ENCODE measurements at places on chromosomes 3 and 15.

DNA sequence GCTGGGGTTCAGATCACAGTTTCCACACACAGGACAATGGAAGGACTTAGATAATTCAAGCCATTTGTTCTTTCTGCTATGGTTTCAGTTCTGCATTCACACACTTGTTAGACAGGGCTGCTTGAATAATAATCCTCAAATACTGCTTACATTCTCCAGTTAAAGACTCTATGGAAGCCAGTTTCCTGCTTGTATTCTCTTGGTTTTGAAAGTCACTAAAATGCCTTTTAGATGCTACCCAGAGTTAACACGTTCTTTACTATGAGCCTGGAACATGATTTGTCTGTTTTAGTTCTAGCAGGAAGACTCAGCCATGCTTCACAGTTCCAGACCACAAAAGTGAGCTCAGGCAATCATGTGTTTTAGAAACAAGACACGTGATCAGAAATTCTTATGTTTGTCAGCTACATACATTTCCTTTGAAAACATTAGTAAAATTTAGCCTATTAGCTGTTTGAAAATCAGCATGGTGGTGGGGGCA, 152.4 kb downstream of the LEKR1 start:
- no peak for DNase-seq

DNA sequence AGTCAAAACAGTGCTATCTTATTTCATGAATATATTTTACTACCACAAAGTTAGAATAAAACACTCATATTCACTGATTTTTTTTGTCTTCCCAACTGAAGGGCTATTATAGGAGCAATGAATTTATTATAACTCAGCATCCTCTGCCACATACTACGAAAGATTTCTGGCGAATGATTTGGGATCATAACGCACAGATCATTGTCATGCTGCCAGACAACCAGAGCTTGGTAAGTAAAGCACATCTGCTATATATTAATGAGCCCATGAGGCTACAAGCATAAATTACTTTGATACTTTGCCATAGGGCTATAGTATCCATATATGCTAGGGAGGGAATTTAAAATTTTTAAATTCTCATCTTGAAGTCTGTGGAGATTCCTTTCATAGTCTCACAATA, 95.9 kb downstream of the FEZF2 start:
- no peak for DNase-seq

- DNase-seq: no peak
Observed at GRCh38 chr15:101058735-101059134, 139.6 kb downstream of the LRRK1 start.

DNA sequence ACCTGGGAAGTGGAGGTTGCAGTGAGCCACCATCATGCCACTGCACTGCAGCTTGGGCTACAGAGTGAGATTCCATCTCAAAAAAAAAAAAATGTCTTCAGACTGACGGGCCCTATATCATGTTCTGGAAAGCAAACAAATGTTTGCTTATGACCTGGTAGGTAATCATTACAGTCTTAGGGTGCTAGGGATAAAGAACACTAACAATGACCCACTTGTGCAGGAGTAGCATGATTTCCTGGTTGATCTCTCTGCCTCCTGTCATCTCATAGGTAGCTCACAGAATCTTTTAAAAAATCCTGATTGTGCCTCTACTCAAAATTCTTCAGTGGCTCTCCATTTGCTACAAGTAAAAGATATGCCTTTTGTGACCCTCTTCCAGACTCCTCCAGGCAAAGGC, 74.5 kb upstream of the TSPAN3 start:
- DNase-seq: no peak

DNA sequence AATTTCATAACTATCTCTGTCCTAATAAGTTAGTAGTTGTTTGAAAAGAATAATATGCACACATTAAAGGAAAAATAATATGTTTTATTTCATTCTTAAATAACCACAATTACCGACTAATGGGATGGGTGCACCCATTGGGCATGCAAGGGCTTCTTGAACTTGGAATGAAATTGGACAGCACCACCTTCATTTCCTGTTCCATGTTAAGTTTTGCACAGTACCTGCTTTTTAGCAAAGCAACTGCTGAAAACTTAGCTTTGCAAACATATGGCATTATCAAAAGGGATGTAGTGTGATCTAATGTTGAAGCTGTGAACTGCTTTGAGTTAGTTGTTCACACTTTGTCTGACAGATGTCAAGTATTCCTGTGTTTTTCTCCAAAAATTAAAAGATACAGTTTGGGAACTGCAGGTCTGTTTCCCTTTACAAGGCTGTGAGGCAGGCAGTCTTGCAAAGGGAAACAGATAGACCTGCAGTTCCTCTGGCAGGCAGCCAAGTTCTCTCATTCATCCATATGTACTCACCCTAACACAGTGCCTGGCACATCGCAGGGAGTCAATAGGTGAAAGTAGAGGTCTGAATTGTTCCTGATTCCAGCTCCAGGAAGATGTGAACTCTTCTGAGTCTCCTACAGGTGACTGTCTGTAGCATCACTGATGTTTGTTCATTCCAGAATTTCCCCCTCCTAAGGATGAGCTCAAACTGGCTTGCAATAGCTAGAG, 64.3 kb upstream of the GOLGA8B start:
- no peak for DNase-seq

- no peak for DNase-seq
Observed at GRCh38 chr3:113035387-113035982, 44.7 kb downstream of the GTPBP8 start.

DNA sequence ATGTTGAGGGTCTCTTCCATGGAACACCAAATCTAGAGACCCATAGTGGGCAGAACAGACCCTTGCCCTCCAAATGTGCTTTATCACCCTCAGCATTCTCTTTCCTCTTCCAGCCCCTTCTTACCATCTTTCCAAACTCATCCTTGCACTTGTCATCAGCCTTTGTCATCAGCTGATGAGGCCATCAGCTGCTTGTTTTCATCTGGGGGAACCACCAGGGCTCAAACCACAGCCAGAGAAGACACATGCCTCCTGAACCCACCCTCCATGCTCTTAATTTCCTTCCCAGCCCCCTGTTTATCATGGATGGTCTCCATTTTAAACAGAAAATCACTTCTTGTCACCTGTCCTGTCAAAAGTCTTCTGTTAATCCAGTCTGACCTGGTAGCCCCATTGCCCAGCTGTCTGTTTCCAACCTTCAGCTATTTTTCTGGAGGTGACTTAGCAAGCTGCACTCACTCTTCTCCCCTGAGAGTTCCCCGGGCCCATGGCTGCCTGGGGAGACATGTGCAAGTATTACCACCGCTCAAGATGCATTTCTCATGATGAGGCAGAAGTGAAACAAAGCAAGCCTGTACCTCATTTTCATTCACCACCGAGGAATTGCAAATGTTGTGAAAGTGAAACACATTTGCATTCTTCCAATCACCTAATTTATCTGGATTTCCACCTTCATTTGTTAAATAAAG, 14.7 kb upstream of the SYNM start:
- DNase-seq: no peak

DNA sequence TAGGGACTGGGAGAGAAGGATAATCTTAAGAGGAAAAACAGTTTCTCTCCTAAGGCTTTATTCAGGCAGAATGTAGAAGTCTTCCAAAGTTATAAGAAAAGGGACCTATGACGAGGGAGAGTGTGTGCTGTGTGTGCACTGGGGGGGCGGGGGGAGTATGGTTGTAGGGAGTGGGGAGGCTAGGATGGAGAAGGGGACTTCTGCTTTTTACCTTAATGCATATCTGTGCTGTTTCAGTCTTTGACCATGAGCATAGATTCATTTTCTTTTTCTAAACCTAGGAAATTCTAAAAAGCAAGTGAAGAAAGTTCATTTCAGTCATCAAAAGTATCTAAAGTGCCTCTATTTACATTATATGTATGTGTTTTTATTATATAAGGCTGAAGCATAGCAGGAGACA, 52.6 kb upstream of the RASA2 start:
- DNase-seq: no peak

DNA sequence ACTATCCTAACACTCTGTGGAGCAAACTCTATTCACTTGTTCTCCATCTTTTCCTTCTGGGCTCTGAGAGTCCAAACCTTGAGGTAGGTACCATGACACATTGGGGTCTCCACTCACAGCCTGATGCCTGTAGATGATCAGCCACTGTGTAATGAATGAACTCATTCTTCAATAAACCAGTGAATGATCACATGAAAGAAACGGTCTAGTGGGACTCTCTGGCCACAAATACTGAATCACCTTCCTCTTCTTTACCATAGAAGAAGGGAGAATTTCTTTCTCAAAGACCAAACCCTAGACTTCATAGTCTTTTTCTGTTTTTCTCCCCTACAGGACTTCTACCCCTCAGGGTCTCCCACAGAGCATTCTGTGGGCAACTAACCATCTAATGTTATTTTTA, 20.5 kb upstream of the ABHD2 start:
- DNase-seq: no peak

GRCh38 chr3:121834157-121834670, 646 bp downstream of the IQCB1 start:
- DNase-seq: no peak

- DNase-seq: no peak
Observed at GRCh38 chr3:35296533-35296932, 342.8 kb upstream of the ARPP21 start.

All from NCI-H2081 treated with DMSO at 0.1 percent for 48 hours (cell line).